ENCODE measurements at places on chromosomes 12 and 14.

DNA sequence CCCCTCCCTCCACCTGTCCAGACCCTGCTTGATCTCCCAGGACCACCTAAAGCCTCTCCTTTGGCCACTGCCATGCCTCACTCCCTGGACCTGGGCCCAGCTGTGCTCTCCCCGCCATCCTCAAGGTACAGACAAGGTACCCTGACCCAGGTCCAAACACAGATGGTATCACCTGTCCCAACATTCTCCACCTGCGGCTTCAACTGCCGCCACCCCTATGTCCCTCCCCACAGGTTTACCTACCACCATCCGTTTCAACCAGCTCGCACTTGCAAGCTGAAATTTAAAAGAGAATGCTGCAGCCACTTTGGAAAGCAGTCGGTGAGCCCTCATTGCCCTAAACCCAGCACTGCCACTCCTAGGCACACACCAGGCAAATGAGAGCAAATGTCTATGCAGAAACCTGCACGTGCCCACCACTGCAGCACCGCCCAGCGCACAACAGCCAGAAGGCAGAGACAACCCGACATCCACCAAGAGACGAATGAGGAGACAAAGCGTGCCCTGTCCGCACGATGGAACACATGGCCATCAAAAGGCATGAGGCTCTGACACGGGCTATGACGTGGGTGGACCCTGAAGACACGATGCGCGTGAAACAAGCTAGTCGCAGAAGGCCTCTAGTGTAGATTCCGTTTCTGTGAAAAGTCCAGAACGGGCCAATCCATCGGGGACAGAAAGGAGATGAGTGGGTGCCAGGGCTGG lies 71.0 kb downstream of the RFLNA start:
- DNase-seq: no peak

DNA sequence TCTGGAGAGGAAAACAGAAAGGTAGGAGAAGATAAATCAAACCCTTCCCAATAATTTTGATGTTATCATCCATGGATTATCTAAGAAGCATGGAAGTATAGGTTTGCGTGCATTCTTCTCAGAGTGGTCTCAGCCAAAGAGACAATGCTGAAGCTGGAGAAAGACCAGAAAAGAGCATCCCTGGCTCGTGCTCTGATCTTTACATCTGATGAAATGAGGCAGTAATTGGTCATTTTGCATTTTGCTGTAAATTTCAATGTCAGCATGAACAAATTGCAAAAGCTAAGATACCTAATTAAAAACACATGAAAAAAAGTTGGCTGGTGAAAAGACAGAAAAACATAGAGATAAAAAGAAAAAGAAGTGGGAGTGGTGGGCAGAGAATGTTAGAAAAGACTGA lies 252.4 kb downstream of the ITPR2 start:
- DNase-seq: no peak

DNA sequence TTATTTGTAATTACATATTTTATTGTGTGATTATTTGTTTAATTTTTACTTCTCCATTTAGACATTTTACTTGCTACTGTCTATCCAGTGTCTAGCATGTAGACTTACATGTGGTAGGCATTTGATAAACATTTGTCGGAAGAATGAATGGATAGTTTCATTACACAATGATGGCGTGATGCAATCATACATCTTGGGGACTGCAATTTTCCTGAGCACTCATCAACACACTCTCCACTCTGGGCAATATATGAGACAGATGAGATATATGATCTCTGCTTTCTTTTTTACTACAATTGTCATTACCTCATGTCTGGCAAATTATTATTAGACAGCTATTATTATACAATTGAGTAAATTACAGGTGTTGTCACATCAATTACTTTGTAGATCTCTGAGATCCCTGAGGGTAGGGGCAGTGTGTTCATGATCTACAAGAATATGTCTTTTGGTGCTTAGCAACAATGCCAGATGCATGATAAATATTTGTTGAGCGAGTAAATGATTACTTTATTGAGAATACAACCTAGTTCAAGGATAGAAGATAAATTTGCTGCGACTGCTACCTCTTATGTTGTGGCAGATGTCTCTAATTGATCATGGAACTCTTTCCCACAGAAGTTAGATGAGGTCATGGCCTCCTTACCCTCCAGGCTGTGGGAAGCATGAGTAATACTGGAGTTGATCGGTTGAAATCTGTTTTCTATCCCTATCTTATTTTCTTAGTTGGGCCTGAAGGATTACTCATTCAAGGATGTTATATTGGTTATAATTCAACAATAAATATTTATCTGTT lies 416.0 kb downstream of the LRIG3 start:
- DNase-seq: peak; percentile 56

- no peak for DNase-seq
These were observed 702.3 kb downstream of the TMEM121 start for GRCh38 chr14:106228541-106229158.

GRCh38 chr14:99475660-99476059 lies 5.0 kb downstream of the SETD3 start:
- no peak for DNase-seq

GRCh38 chr12:100391856-100392255 lies 35.0 kb downstream of the SLC17A8 start:
- DNase-seq: no peak

DNA sequence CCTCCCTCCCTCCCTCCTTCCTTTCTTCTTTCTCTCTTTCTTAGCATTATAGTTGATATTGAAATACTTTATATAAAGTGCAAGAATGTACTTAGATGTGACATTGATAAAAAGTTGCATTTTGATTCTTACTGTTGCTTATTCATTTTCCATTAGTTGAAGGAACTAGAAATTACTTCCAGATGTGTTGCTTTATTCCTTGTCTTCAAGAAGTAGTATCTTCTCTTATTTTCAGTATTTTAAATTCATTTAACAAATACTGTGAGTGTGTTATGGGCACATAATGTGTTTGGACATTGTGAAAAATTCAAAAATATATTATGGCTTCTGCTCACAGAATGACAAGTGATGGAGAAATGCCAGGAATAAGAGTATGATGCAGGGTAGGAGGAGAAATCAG lies 45.6 kb downstream of the TRMT5 start:
- DNase-seq: no peak

- no peak for DNase-seq
These were observed 1.1 kb downstream of the LIN52 start for GRCh38 chr14:74085828-74086227.

- DNase-seq: peak; percentile 32
These were observed 532 bp downstream of the FKBP11 start for GRCh38 chr12:48924617-48925303.

DNA sequence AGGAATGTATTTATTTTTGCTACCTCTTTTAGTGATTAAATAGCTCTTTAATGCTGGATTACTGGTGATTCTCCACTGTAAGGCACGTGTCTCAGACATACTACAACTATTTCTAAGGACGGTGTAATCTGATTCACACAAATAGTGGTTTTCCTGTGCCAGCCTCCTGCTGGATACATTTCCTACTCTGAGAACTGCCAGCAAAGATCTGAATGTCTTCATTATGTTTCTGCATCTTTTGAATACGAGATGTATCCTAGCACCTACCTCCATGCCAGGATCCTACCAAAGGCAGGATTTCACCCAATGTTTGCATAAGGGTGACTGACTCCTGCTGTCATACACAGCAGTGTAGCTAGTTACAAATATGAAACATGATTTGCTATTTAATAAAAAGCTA lies 120.6 kb downstream of the PRICKLE1 start:
- no peak for DNase-seq

DNA sequence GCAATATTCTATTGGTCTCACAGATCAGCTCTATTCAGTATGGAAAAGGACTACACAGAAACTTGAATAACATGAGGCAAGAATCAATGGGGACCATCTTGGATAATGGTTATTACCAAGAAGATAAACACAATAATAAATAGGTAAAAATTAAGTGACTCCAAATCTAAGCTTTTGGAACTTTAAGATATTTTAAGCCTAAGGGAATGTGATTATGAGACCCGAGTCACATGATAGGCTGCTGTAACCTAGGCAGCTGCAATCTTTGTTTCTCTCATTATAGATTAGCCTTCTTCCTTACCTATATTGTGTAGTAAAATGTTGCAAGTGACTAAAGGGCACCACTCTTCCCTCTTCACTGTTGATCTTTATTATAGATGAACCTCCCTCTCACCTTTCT lies 121.9 kb downstream of the SYT10 start:
- no peak for DNase-seq

DNA sequence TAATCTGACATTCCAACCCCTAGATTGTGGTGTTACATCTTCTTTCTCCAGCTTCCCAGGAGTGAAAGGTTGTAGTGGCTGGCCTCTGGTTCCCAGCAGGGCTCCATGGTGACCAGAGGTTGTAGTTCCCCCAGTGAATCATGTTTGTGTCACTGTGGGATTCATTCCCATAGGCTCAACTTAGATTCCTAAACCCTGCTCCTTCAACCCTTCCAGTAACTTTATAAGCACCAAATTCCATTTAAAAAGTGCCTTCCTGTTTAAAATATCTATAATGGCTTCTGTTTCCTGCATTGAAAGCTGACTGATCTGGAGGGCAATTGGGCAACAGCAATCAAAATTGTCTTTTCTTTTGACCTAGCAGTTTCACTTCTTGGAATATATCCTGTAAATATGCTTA lies 40.5 kb upstream of the TBC1D15 start:
- no peak for DNase-seq

DNA sequence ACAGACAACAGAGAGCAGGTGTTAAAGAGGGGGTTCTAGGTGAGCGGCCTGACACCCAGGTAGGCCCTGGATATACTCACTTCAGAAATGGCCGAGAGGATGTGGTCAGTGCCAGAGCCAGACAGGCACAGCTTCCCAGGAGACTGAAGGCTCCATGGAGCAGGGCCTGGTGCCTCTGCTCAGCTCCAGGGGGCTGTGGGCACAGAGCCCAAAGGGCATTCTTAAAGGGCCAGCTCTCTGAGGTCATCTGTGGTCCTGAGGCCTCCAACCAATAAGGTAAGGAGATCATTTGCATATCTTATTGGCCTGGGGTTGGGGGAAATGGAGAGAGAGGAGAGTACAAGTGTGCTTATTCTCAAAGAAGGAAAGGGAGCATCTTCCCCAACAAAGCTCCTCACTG lies 9.7 kb upstream of the PCK2 start:
- no peak for DNase-seq

GRCh38 chr12:49651855-49652254 lies 28.5 kb downstream of the PRPF40B start:
- no peak for DNase-seq

- peak; percentile 14 for DNase-seq
These were observed 3.8 kb upstream of the SIVA1 start for GRCh38 chr14:104749111-104749649.

DNA sequence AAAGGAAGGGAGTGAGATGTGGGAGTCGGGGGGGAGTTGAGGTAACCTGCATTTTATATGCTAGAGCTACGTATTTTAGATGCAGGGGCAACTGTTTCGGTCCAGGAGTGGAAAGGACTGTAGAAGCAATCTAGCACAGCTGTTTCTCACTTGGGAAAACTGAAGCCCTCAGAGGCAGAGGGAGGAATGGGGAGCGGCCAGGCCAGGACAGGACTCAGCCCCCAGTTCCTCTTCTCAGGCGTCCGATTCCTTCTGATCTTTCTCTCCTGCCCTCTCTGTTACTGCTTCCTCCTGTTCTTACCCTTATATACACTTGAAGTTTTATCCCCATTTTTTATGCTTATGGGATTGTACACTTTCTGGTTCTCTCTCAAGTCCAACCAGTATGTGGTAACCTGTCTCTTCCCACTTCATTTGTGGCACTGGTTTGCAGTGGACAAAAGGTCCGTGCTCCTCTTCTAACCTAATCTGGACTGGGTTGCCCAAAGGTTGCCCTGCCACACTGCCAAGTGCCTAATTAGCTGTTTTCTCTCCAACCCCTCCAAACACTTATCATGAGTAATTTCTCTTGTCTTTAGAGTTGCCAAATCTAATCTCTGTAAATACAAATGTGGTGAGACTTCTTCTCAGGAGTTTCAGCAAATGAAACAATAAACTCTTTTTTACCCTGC lies 16.2 kb downstream of the LPCAT3 start:
- DNase-seq: no peak

GRCh38 chr14:58637391-58638230 lies at the start of gene DACT1:
Gene DACT1, plus strand, starts transcription at chr14:58637962. Its CDS starts 241 bp downstream, at chr14:58638203.
- peak; percentile 78 for DNase-seq

GRCh38 chr12:71848212-71848611 lies 8.7 kb downstream of the TBC1D15 start:
- no peak for DNase-seq

DNA sequence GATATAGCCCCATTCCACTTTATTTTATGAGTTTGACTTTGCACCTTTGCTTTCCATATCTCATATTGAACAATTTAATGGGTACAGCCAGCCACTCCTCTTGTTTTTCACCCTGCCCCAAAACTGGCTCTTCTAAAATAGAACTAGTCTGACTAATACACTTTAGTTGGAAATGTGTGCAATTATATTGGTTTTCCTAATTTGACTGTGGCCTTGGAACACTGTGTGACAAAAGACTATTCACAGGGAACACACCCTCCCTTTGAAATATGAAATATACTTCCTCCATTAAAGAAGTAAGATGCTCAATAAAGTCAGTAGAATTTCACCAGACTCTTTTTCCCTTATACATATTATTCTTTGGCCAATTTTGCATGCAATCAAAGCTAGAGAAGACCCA lies 218.6 kb upstream of the DCN start:
- DNase-seq: no peak

- no peak for DNase-seq
These were observed 26.4 kb downstream of the GNPTAB start for GRCh38 chr12:101804409-101804808.

DNA sequence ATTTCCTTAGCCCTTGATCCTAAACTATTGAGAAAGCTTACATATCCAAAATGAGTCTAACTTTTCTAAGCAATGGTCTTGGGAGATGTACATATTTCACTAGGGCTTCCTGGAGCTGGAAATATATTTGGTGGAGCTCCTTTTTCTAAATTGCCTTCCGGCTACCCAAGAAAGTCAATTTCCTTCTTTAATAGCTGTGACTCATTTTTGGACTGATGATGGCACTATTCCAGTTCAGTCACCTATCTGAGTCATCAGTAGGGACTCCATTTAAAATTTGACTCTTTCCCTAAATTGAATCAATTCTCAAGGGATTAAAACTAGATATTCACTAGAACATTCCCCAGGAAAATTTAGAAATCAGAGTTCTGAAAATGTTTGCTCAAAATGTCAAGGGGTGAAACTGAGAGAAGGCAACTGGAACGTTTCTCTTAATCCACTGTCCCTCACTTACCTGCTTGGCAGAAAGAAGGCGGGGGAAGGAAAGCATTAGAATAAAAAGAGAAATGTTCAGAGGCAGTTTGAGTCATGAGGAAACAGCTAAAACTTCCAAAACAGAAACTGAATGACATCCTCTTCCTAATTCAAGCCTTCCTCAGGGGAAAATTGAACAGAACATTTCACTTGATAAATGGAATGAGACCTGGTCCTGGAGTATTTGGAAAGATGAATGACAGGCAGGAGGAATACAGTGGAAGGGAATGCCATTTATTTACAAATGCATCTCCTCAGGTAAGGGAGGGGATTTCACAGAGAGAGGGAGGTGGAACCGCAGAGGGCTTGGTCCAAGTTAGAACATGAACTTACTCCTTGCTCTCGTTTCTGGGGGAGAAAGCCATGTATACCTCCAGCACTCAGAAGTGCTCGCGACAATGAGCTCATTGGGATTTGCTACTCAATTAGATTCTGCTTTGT lies 91.2 kb downstream of the RGS6 start:
- no peak for DNase-seq

- DNase-seq: no peak
These were observed 20.5 kb downstream of the RNF10 start for GRCh38 chr12:120554678-120555077.

GRCh38 chr14:36617824-36618223 lies 35.4 kb upstream of the NKX2-8 start:
- no peak for DNase-seq

Data from astrocyte (in vitro differentiated cells and primary cell).